ENCODE measurements at places on chromosomes 7 and 10.

GRCh38 chr7:29005829-29006228, 47.7 kb upstream of the TRIL start:
- no peak for DNase-seq

GRCh38 chr7:75836798-75837197, 23.2 kb upstream of the CCL24 start:
- DNase-seq = no peak

DNA sequence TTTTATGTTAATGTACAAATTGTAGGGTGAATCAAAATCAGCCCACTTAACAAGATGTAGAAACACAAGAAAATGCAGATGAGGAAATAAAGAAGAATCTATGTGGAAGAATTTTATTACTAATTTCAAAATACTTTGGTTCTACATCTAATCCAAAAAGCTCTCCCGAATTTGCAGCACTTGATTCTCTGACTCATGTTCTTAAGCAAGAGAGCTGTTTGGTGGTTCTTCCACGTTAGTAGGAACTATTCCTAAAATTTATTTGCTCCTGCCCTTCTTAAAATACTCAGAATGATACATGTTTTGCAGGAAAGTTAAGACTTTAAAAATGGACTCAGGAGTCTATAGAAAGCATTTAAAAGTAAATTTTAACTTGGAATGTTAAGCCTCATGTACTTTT, 91.8 kb downstream of the ZMYND11 start:
- no peak for DNase-seq

GRCh38 chr10:113219446-113219845, 269.4 kb downstream of the TCF7L2 start:
- no peak for DNase-seq

DNA sequence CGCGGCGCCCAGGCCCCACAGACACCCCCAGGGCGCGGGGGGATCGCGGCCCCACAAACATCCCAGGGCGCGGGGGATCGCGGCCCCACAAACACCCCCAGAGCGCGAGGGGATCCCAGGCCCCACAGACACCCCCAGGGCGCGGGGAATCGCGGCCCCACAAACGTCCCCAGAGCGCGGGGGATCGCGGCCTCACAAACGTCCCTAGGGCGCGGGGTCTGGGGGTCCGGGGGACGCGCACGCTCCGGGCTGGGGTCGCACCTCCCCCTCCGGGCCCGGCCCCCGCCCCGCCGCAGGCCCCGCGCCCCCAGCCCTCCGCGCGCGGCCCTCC, 382 bp downstream of the DIP2C start:
- DNase-seq = no peak

DNA sequence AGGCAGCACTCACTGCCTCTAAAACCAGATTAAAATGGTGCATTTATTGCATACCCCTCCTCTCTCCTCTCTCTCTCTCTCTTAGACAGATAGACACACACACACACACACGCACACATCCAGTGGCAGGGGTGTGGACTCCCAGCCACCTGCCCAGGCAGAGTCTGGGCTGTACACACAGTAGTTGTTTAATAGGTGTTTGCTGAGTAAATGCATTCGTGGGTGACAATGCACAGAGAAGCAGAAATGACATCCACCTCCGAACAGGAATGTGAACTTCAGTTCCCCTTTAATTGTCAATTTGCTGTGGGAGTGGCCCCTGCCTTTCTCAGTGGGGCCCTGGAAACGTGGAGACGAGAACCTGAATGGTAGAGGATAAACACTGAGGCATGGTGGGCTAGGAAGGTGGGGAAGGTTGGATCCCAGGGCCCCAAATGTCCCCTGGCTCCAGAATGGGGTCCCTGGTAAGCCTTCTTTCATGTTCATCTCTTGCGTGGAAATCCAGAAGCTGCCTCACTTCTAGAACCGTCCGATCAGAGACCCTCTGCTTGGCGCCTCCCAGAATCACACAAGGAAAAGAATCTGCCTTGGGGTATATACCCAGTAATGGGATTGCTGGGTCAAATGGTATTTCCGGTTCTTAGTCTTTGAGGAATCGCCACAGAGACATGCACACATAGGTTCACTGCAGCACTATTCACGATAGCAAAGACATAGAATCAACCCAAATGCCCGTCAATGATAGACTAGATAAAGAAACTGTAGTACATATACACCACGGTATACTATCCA, 58.5 kb upstream of the ECHDC3 start:
- DNase-seq = no peak

Measured in activated naive CD4-positive, alpha-beta T cell (primary cell).